Stimulated activated CD4-positive, alpha-beta T cell treated with anti-CD3 and anti-CD28 coated beads, Interleukin-1b, Interleukin-23, amount 100 ng/mL, for 48 hours (primary cell): ENCODE measurements at places on chromosomes 12 and 14.

DNA sequence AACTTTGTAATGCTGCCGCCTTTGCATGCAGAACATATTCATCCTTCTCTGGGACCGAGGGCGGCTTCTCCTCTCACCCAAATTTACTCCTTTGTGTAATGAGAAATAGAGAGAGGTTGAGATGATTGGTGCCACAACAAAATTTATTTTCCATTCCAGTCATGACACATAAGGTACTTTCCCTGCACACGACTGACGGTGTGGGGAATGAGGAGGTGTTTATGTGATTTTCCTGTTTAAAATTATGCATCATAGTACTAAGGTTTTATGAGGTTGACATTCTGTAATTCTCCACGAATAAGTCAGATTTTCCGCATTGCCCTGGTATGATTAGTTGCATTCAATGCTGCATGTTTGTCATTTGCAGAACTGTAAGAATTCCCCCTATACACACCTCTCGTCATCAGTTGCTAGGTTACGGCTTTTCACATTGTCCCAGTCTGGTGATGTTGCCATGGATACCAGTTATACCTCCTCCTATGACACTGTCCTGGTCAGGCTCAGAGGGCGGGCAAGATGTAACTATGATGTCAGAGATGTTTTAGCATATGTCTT is 23.1 kb downstream of the BICDL1 start:
- peak; percentile 89 for DNase-seq

DNA sequence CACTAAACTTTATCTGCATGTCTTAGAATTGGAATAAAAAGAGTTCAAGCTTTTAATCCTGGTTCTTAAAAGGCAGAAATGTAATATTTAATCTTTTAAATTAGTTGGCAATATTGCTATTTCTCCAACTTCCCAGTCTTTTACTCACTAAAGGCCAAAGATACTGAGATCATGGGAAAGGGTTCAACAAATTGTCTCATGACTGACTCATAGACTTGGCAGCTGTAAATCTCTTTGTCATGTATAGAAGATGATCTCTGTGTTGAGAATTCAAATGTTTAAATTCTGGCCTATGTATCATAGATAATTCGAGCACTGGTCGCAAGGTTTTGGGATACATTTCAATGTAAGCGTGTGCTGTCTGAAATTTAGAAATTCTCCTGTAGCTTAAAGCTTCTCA is 40.1 kb upstream of the STRAP start:
- no peak for DNase-seq

DNA sequence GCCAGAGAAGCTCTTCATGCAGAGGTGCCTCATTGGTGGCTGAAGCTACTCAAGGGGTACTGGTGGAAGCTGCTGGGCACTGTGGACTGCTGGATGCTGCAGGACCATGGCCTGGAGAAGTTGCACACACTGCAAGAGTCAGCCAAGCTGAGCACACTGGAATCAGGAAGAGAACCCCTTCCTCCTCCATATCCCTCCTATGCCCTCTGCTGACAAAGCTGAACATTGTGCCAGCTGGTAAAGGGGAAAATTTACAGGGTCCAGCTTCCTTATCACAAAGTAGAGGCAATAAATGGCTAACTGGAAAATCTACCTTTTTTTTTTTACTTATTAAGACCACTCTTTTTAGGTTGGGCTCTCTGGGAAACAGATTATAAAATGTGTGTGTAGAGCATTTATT is 6.5 kb downstream of the CCDC175 start:
- DNase-seq = no peak

DNA sequence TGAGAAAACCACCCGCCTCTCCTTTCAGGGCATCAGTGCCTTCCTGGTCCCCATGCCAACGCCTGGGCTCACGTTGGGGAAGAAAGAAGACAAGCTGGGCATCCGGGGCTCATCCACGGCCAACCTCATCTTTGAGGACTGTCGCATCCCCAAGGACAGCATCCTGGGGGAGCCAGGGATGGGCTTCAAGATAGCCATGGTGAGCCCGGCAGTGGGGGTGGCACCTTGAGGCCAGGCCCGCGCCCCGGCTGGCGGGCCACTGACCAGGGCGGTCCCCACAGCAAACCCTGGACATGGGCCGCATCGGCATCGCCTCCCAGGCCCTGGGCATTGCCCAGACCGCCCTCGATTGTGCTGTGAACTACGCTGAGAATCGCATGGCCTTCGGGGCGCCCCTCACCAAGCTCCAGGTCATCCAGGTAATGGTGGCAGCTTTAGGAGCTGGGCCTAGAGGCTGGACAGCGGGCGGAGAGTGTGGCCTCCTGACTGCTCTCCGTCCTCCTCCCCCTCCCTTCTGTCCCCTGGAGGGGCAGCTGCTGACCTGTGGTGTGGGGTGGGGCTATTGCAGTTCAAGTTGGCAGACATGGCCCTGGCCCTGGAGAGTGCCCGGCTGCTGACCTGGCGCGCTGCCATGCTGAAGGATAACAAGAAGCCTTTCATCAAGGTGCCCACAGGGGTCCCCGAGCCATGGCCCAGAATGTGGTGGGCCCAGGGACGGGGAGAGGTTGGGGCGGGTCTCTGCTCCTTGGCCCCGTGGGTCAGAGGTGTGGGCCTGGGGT is 12.8 kb downstream of the ACADS start:
- DNase-seq = no peak

GRCh38 chr12:92574051-92574783 is 128.6 kb upstream of the PLEKHG7 start:
- DNase-seq = no peak

DNA sequence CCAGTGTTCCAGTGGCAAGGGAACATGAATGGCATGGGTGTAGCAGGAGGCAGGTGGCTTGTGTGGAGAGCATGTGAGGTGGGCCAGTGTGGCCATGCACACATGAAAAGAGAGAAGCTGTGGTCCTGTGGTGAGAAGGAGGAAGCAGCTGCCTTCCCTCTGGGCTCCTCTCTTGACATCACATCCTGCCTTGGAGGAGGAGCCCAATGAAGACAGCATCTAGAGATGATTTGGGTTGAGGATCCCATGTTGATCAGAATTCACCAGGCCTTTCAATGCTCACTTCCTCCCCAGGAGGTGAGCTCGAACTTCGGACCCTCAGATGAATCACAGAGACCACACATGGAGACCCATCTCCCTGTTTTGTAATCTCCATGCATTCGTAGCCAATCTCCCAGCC is 82.6 kb downstream of the LRRC74A start:
- peak; percentile 35 for DNase-seq

GRCh38 chr14:77007183-77007974 is 21.1 kb downstream of the IRF2BPL start:
- no peak for DNase-seq

DNA sequence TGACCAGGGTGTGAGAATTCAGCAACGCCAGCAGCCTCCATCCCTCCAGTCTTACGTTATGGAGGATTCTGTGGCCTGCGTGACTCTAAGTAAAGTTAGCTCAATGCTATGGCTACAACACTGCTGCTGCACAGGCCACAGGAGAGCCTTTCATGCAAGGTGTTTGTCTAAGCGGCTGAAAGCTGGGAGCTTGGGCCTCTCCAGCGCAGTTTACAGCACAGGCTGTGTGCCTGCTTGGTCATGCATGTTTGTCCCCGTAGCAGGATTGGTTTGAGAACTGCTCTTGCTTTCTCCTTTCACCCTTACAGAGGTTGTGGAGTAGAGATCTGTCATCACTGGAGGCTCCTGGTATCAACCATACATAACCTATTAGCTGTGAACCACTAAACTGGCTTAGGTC is 113.1 kb upstream of the TMCC3 start:
- DNase-seq = no peak

GRCh38 chr14:100239211-100239839 is 381 bp downstream of the YY1 start:
- DNase-seq = peak; percentile 25

DNA sequence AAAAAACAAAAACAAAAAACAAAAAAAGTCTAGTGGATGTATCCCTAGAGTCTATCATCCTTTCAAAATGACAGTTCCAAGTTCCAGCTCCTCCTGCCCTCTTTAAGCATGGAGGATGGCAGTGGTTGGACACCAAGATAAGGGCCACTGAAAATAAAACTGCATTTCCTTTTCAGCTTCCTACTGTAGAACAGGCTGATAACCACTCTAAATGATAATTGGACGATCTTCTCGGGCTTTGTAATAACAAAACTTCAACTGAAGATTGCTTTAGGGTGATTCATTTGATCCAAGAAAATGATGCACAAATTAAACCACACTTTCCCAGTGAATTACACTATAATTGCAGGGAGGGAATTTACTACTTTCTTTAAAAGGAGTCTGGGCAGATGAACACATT is 42.2 kb upstream of the CRACR2A start:
- DNase-seq = no peak

- DNase-seq = no peak
Observed at GRCh38 chr12:1719139-1719538, 28.3 kb downstream of the ADIPOR2 start.

DNA sequence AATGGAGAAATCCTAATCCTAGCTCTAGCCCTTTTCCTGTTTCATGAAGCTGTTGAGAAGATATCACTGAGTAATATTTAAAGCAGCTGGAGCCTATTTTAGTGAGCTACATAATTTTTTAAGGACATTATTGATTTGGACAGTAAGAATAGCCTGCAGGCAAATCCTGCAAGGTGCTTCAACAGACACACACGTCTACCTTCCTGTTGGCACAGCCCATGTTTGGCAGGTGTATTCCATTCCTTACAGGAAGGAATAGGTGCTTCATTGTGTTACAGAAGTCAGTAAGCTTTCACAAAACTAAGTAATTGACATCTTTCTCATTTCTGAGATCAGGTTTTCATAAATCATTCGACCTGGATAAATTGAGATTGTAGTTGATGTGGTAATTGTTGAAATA is 50.6 kb downstream of the FOXA1 start:
- DNase-seq = no peak

- no peak for DNase-seq
Observed at GRCh38 chr14:68860771-68861170, 67.9 kb upstream of the ZFP36L1 start.

DNA sequence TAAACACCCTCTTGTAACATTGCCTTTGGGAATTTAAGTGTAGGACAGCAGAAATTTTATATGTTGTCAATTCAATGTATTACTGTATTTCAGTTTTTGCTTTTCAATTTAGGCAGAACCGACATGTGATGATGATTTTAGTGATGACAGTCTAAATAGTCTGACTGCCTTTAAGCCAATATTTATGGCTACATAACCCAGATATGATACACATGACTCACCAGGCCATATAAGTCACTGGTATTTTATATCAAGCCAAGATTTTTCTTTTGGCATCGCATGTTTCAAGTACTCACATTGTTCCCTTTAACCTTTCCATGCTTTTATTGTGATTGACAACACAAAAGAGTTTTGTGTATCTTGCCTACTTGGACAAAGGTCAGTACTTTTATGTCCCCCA is 13.6 kb upstream of the PPM1A start:
- no peak for DNase-seq

DNA sequence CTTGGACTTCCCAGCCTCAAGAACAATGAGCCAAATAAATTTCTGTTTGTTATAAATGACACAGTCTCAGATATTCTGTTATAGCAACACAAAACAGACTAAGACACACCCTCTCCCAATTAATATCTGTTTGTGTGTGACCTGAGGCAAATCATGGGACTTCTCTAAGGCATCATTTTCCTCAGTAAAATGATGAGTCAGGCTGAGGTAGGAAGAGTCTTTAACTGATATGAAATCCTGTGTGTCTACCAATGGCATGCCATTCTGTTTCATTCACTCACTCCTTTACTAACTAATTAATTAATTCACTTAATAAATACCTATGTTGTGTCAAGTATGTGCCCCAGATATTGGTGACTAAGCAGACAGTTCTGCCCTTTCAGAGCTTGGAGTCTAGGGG is 258.4 kb upstream of the CRY1 start:
- DNase-seq = no peak

DNA sequence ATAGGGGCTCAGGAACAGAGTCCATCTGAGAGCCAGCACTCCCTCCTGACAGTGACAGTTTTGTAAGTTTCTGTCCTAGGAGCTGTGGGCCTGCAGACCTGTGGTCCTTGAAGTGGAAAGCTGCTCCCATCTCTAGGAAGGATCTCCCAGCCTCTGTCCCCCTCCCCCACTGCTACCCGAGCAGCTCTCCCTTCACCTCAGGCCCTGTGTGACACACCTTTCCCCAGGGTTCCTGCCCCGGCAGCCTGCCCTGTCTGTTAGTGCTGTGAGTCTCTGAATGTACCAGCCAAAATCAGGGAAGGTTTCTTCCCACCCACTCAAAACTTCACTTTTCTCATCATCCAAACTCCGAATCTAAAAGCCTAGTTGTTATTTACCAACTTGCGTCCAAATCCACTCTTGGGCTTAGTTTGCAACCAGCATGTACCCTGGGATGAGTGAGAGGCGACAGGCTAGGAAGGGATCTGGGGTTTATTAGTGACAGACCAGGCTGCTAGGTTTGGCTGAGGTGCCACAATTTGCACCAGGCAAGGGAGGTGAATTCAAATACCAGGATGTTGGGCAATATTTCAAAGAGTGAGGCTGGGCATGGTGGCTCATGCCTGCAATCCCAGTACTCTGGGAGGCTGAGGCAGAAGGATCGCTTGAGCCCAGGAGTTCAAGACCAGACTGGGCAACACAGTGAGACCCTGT is 39.9 kb downstream of the NINJ2 start:
- DNase-seq = no peak

DNA sequence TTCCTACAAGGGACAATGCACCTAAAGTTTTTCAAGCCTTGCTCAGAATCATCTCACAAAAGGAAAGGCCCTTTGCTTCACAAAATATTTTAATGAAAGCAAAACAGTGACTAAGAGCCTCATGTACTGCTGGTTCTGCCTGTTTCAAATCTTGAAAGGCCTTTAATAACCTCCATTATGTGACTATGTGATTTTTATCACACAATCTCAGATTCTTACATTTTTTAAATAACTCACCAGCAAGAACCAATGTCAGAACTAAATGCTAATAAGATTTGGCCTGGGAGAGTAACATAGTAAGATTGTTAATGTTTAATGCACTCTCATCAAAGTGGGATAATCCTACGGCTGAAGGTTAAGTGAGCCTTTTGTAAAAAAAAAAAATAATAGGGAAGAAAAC is 378.9 kb downstream of the RGS6 start:
- DNase-seq = no peak

- no peak for DNase-seq
Observed at GRCh38 chr14:102348376-102348775, 14.3 kb downstream of the CINP start.

DNA sequence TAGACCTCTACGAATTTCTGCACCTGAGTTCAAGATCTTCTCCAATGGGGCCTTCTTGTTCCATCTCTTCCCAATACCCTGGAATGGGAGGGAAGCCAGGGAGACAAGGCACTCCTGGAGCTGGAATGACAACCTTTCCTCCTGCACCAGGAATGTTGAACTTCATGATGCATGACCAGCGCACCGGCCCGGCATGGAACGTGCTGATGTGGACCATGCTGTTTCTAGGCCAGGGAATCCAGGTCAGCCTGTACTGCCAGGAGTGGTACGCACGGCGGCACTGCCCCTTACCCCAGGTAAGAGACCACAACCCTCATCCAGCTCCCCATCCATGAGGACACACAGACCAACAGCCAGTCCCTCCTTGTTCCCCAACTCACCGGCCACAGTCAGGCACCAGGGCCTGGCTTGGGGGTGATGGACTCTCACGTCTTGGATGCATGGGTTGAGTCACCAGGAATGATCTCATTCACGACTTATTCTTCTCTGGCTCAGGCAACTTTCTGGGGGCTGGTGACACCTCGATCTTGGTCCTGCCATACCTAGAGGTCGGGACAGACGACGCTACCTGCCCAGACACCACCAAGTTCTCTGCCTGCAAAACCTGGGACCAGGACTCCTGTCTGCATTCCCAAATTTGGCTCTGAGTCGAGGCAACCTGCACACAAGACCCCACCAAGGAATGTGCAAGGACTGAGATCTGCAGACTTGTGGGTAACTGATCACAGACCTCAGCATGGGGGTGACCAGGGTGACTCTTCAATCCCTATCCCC is 20.5 kb downstream of the SOAT2 start:
- no peak for DNase-seq
